ENCODE measurements at places on chromosomes 13 and 19. TPM values are rescaled to one million over a fixed set of nuclear protein-coding genes. Genes with fewer than 3 reads are reported as not detected.
A peak's percentile ranks its signal among the peaks of the same experiment; 100 is the strongest.

GRCh38 chr13:21066946-21067345, 5.6 kb upstream of the LATS2 start:
- DNase-seq: no peak

DNA sequence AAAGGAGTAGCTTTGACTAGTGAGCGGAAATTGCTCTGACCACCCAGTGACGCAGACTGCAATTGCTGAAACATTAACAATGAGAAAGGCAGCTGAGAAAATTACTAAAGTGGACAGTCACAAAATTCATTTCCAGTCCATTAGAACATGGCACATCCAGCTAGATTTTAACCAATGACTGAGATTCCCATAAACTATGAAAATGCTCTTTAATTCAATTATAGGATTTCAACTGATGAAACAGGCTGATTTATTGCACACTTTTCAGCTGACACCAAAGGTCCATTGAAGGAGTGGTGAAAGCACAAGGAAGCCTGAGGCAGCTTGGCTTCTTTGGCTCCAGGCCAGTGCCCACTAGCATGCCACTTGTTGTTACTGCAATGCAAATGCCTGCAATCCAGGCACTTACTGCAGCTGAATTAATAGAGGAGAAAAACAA, 933.4 kb downstream of the SLITRK6 start:
- peak; percentile 17 for DNase-seq

- DNase-seq: no peak
These were observed 10.6 kb upstream of the PNMA8A start for GRCh38 chr19:46481947-46482346.

- DNase-seq: no peak
These were observed 10.0 kb downstream of the DPF1 start for GRCh38 chr19:38213911-38214625.

DNA sequence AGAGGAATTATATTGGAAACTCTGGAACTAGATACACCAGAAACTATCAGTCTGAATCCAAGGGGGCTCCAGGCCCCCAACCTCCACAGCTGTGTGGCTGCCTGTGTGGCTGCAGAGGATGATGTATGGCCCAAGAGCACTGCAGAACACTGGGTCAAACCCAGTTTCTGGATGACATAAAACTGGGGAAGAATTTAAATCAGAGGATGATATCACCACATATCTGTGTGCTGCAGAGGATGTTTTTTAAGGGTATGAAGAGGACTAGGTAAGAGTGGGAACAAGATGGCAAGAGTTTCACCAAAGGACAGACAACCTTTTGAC, 226.4 kb downstream of the SUCLA2 start:
- DNase-seq: no peak

DNA sequence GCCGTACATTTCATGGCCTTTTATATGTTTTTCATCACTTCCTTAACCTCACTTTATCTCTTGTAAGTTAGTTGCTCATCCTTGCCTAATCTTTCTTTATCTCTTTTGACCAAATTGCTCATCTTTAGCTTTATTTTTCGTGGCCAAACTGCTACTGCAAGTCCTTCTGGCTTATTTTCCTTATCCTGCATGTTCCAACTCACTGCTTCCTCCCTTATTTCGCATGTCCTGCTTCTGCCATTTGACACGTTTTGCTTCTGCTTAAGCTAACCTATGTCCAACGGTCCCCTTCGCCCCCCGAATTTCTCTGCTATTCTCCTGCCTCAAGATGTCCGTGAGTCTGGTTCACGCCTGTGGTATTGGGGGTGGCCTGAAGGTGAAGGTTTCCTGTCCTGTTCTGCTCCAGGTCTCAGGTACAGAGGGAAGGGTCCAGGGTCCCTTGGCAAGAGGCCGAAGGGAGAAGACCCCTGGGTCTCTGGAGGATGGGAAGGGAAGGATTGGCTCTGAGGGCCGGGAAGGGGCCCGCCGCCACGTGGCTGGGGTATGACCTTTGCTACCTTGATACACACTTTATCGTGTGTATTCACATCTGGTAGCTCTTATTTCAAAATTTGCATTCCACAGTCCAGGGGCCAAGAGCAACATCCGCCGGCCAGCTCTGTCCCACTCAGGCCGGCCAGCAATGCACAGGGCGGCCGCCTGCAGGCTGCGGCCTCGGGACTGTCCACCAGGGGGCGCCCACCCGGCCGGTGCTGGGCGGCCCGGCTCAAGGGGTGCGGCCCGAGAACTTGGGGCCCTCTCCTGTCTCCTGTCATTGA, 2.9 kb upstream of the C19orf85 start:
- no peak for DNase-seq

- no peak for DNase-seq
These were observed 919.0 kb downstream of the EFNB2 start for GRCh38 chr13:105616333-105617075.

SYNGR4 gene
- polyA plus RNA-seq: 0.70 TPM

DNA sequence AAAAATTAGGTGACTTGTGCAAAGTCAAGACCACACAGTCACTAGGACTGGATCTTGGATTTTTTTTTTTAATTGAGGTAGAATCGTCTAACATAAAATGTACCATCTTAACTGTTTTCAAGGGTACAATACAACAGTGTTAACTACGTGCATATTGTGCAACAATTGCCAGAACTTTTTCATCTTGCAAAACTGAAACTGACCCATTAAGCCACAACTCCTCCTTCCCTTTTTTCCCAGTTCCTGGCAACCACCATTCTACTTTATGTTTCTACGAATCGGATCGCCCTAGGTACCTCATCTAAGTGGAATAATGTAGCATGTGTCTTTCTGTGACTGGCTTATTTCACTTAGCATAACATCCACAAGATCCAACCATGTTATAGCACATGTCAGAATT, 37.5 kb upstream of the POMP start:
- DNase-seq: no peak

- no peak for DNase-seq
These were observed 137.8 kb upstream of the GJB6 start for GRCh38 chr13:20369886-20370361.

DNA sequence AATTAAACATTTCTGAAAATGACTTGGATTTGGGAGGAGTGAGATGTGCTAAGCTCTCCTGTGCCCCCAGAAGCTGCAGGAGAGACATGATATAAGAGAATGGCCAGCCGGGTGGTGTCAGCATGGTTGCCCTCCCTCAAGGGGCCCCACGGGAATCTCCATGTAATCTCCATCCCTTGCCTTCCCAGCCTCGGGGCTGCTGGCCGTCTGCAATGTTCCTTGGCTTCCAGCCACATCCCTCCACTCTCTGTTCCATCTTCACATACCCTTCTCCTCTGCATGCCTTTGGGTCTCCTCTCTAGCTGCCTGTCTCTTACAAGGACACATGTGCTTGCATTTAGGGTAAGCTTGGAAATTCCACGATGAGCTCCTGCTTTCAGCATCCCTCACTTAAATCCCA, 172.0 kb downstream of the TSHZ3 start:
- no peak for DNase-seq

DNA sequence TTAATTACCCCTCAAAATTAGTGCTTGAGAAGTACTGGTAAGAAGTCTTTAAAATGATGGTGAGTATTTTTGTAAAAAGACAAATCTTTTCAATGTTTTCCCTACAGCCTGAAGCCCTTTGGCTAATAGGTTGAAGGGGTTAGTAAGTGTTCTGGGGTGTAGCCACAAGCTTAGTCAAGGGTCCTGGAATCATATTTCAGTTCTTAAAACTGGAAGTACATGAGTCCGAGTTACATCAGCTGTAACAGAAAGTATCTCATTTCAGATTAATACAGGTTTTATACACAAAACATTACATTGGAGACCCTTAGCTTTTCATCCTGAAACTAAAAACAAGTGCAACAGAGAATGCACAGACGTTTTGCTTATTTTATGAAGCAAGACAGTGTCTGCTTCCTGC, 52.7 kb upstream of the TEX29 start:
- no peak for DNase-seq

ACER1 gene
- not detected for polyA plus RNA-seq

GRCh38 chr13:65985612-65986011, 1244.5 kb downstream of the PCDH9 start:
- no peak for DNase-seq

DNA sequence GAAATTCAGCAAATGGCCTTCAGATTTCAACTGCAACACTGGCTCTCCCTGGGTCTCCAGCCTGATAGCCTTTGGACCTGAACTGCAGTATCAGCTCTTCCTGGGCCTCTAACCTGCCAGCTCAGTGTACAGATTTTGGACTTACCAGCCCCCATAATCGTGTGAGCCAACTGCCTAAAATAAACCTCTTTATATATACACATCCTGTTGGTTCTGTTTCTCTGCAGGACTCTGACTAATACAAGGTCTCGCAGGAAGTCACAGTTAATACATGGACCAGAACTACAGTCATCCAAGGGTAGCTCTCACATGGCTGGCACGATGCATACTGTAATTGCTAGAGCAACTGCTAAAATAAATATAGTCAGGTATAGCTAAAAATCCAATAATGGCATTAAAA, 85.1 kb downstream of the KATNAL1 start:
- DNase-seq: no peak

DNA sequence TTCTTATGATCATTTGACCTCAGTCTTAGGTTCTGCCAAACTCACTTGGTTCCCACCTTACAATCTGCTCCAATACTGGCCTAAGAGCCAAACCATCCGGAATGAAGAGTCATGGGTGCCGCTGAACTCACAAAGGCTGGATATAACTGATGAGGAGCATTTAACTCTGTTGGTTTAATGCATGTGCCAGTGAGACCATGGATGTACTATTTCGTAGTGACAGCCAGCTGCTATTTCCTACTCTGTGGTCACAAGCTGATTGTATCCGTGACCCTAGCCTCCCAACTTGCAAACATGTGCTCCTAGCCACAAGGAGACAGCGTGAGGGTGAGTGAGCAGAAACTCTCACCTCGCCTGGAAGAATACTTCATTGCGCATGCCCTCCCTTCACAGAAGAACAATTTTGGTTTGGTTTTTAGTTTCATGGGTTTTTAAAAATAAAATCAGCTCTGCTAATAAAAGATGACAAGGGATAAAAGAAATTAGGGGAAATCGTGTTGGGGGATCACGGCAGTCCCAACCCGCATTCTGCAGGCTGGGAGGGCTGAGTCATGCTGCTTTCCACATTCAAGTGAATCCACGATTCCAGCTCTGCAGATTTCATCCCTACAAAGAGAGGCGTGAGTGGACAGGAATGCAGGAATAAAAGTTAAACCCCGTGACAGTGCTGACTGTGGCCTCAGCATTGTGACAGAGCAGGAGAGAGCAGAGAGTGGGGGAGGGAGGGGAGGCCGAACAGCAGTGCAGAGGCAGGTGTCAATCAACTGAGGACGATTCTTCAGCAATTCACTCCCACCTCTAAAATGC, 66.8 kb upstream of the RAP2A start:
- DNase-seq: no peak

GRCh38 chr13:31556376-31556775, 182.9 kb upstream of the RXFP2 start:
- no peak for DNase-seq

DNA sequence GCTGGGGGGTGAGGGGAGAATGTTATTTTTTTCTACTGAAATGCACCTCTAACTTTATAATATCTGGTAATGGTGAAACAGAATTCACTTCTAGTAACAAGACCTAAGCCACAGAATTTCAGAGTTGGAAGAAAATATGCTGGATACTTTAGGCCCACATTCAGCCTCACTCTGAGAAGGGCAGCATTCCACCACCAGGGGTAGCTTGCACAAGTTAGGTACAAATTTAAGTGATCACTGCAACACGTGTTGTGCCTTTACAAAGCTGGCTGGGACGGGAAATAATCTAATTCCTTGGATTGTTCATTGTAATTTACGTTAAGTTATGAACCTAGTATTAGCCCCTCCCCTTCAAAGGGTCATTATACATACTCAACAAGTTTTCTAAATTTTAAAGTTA, 192.3 kb downstream of the RGCC start:
- no peak for DNase-seq

- DNase-seq: no peak
These were observed 115.1 kb upstream of the CACNA1A start for GRCh38 chr19:13621413-13621812.

DIAPH3 gene
- polyA plus RNA-seq: 14.3 TPM

DNA sequence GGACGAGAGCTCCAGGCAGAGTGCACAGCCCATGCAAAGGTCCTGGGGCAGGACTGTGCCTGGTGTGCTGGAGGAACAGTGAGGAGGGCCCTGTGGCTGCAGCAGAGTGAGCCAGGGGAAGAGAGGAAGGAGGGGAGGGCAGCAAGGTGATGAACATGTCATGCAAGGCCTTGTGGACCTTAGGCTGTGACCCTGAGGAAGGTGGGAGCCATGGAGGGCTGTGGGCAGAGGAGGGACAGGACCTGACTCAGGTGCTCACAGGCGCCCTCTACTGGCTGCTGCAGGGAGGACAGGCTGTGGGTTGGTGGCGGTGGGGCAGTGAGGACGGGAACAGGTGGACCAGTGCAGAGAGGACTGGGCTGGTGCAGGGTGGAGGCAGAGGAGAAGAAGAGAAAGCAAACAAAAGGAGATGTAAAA, 170.3 kb downstream of the PTPRS start:
- no peak for DNase-seq

C13orf46 gene
- 0.20 TPM for polyA plus RNA-seq

PBX4 gene
- 2.6 TPM for polyA plus RNA-seq

- DNase-seq: no peak
These were observed 2.1 kb upstream of the ATP1A3 start for GRCh38 chr19:41995959-41996797.

DNA sequence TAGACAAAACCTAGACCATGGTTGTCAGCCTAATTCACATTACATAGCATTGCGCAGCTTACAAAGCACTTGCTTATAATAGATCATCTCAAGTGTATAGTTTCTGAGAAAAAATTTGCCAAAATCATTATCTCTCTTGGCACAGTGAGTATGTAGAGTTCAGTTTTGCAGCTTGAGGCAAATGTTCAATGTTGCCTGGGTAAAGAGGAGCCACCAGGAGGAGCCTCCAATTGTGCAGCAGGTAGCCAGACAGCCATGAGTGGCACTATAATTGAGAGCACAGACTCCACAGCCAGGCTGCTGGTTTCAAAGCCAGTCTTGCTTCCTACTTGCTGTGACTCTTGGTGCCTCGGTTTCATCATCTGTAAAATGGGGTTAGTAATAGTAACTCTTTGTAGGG, 24.0 kb upstream of the OLFM4 start:
- DNase-seq: no peak

DNA sequence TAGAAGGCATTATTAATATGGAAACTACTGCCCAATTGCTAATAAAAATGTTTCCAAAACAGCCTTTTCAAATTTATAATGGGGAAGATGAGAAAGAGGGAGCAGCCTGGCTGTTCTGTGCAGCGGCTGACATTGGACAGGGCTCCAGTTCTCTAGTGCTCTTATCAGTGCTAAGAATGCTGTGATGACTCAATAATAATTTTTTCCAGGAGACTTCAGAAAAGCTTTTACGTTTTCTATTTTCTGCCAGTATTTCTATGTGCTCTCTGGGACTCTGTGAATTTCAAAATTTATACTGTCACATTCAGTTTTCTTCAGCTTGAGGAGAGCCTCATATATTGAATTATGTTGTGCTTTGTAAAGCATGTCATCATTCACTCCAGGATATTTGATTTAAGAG, 209.6 kb downstream of the VWA8 start:
- no peak for DNase-seq

DNA sequence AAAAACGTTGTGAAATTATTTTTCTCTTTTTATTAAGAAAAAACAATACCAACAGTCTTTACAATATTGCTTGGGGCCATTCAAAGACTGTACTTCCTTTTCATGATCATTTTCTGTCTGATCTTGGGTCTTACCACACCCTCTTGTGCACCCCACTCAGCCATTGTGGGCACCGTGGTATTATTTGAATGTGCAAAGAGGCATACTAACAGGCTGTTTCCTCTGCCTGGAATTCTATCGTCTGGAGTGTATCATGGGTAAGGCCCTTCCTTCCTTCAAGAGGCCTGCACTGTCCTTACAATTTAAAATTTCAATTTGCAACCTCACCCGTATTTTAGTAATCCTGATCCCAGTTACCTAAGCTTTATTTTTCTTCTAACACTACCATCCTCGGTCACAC, 76.5 kb downstream of the FGF14 start:
- DNase-seq: no peak

SPACA4 gene
- polyA plus RNA-seq: not detected

CATSPERD gene
- polyA plus RNA-seq: not detected

Data from renal cortex interstitium (tissue), 15 donors.